ENCODE measurements at places on chromosomes 1 and 21.

DNA sequence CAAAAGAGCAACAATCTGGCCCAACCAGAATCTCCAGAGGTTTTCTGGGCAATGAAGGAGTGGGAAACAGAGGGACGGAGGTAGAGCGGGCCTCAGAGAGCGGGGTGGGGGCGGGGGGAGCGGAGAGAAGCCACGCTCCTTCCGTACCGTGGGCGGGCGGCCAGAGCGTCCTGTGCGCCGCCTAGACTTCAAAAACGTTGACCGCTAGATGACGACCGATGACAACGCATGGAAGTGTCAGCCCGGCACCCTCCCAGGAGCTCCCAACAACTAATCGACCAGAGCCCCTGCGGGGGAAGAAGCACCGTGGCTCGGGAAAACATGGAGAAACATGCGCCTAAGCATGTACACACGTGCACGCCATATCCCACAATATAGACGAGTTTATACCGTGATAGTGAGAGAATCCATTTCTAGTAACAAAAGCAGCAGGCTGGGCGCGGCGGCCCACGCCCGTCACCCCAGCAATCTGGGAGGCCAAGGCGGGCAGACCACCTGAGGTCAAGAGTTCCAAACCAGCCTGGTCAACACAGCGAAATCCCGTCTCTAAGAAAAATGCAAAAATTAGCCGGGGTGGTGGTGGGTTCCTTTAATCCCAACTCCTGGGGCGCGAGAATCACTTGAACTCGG, 131.9 kb downstream of the LIPI start:
- no peak for DNase-seq

DNA sequence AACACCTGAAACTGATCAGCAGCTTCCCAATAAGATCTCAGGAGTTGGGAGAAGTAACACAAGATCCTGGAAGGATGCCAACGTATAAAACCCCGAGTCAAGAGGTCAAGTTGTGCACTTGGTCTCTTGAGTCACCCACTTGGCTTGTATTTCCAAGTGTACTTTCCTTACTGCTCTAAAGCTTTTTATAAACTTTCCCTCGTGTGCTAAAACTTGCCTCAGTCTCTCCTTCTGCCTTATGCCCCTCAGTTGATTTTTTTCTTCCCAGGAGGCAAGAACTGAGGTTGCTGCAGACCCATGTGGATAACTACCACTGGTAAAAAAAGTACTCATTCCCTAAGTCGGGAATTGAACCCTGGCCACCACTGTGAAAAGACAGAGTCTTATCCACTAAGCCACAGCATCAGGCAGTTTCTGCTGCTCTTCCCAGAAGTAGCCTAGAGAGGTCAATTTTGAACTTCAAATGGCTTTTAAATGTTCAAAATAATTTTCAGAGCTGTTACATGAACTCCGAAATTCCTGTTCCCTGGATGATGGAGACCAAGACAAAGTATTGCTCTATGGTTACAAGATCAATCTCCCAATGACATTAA, 28.9 kb downstream of the ITLN2 start:
- DNase-seq: no peak

DNA sequence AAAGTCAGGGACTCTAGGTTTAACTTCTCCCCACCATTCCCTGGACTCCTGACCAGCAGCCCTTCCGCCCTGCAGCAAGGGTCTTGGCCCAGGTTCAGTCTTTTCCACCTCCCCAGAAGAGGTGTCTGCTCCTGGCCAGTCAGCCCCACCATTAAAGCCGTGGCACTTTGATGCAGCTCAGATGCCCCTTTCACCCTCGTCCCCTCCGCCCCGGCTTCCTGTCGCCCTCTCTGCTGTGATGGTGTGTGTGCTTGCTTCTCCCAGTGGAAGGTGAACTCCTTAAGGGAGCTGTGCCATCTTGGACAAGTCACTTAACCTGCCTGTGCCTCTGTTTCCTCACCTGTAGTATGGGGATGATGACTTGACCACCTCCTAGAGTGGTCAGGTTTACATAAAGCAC, 17.8 kb upstream of the TTC4 start:
- DNase-seq: peak; percentile 31

DNA sequence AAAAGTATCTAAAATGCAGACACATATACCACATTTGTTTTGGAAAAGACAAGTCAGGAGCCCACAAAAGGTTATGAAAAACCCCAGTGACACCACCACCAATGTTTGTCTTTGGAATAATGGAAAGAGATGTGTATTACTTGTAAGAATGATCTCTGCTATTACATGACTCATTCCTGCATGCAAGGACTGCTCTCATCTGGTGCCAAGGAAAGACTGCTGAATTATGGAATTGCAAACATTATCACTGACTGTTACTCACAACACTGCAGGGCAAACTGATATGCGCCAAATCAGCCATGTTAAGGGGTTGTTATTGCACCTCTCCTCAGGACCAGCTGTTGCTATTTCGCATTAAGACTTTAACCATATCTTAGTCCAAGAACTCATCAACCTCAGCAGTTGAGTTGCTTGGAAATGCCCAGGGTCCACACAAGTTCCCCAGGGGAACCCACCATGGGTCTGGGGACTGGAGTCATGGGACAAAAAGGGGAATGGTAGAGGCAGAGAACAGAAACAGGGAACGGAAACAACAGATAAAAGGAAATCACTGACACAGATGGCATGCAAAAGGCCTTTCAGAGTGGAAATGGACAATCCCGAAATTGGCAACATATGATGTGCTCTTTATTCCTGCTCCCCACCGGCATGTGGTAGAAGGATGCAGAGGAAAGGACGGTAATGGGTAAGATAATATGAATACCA, 34.4 kb downstream of the CAPZB start:
- DNase-seq: no peak

- DNase-seq: no peak
Observed at GRCh38 chr1:48931506-48932192, 155.0 kb upstream of the BEND5 start.

DNA sequence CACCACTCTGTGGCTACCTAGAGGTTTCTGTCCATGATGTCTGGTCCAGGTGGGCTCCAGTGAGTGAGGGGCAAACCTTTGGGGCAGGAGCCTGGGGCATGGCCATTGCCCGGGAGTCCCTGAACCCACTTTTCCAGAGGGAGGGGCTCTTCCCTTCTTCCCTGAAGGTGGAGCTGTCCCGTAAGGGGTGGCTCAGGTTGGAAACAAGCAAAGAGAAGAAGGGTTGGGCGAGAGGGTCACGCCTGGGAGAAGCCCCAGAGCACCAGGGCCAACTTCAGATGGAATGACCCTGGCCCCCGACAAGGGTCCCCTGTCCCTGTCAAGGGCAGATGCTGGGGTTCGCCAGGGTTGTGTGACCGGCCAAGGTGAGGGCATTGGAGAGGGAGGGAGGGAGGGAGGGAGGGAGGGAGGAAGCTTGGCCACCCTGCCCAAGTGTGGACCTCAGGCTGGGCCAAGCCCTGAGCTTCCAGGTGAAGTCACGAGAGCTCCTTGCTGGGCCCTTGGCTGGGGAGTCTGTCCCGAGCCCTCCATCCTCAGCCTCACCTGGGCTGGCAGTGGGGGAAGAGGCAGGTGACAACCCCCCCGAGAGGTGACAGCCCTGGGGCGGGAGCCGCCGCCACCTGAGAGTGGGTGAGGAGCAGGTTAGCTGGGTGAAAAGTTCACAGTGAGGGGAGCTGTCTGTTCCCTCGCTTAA, 69.6 kb downstream of the DHRS3 start:
- DNase-seq: peak; percentile 41

DNA sequence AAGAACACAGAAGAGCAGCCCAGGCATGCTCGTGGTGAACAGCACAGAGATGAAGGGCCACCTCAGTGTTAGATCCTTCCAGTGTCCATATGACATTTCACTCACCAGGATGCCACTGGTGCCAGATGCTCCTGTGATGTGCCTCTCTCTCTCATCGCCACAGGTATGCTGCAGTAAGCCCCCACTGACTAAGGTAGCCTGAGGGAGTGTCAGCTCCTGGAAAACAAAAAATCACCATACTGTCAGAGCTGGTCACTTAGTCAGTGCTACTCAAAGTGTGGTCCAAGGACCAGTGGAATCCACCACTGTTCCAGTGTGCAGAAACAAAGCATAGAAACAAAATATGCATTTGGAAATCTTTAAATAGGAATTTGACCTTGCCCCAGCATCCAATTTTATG, 27.1 kb upstream of the BCL9 start:
- no peak for DNase-seq

DNA sequence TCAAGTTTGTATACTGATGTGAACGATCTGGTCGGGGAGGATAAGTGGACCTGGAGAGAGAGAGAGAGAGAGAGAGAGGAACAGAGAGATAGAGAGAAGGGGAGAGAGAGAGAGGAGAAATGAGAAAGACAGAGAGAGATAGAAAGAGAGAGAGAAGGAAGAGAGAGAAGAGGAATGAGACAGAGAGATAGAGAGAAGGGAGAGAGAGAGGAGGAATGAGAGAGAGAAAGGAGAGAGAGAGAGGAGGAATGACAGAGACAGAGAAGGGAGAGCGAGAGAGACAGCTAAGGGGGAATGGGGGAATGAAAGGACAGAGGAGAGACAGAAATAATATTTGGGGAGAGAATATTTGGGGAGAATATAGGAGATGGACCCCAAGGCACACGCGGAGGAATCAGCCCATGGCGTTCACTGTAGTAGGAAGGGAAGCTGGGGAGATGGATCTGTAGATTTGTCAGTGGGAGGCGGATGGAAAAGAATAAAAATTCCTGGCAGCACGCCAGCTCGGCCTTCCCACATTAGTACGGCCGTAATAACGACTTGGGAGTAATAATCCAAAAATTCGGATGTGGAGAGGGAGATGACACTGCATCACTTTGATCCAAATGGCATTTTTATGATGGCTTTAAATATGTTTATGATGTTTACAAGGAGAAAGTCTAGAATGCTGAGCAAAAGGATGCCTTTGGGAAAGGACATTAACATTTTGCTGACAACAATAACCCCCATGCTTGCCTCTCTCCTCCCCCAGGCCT, 159.8 kb upstream of the KCNJ6 start:
- DNase-seq: no peak

- no peak for DNase-seq
Observed at GRCh38 chr1:201359031-201359872, 18.2 kb downstream of the TNNT2 start.

DNA sequence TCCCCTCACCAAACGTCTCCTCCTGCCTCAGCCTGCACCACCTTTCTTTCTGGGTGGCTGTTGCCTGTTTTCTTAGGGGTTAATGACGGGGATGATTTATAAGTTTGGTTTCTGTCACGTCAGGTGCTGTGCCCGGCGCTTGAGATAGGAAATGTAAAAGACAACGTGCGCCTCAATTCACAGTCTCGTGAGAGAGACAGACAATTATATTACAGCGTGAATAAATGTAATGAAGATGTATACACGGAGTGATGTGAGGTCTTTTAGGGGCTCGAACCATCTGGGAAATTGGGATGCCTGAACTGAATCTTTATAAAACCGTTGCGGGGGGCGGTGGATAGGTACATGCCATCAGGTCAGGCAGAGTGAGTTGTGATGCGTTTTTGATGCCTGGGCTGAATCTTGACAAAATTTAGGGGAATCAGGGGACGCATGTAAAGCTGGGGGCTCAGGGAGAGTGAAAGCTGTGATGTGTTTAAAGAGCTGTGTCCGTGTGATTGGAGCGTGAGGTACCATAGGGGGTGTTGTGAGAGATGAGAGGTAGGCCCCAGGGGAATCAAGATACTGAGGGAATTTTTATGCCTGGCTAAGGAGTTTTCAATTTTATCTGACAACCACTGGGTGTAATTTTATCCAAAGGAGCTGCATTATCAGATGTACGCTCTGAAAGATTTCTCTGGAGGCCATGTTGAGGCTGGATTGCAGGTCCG, 831 bp downstream of the TIPRL start:
- DNase-seq: no peak

GRCh38 chr1:40248412-40248811, 675 bp downstream of the TMCO2 start:
- DNase-seq: no peak

- no peak for DNase-seq
Observed at GRCh38 chr1:209241487-209241886, 342.0 kb upstream of the CAMK1G start.

DNA sequence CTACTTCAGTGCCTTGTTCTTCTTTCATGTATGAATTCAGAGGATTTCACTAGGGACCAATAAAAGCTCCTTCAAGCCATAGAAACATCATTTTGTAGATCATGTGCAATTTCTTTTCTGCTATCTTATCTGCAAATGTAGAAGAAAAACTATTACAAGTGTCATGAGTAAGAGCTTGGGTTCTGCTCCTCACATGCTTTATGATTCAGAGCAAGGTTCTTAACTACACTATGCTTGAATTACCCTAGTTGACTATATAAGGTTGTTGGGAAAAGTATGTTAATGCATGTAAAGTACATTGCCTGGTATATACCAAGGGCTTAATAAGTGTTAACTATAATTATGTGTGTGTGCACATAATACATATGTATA, 91.4 kb upstream of the S1PR1 start:
- DNase-seq: no peak

GRCh38 chr1:35644204-35644603, 2.9 kb upstream of the PSMB2 start:
- no peak for DNase-seq

DNA sequence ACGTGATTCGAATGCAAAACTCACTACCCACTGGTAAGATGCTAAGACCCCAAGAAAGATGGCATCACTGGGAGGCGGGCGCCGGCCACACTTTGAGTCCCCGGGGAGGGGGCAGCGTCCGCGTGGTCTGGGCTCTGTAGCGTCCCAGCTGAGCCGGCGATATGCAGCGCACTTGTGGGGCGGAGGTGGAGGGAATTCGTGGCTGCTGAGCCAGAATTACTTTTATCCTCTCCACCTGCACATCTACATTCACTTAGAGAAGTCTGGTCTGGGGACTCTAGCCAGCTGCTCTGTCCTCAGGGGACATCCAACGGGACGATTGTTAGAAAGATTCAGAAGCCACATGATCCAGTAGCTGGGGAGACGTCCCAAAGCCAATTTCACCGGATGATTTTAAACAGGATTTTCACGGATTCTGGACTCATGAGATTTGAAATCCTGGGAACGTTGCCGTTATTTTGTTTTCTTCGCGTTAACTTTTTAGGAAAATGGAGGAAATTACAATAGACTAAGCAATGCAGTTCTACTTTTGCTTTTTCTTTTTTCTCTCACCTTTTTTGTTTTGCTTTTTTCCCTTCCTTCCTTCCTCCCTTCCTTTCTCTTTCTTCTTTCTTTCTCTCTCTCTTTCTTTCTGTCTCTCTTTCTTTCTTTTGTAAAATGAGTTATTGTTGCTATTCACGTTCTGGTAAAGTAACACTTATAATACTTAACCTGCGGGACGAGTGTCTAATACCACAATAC, 1.3 kb downstream of the JAM2 start:
- no peak for DNase-seq

DNA sequence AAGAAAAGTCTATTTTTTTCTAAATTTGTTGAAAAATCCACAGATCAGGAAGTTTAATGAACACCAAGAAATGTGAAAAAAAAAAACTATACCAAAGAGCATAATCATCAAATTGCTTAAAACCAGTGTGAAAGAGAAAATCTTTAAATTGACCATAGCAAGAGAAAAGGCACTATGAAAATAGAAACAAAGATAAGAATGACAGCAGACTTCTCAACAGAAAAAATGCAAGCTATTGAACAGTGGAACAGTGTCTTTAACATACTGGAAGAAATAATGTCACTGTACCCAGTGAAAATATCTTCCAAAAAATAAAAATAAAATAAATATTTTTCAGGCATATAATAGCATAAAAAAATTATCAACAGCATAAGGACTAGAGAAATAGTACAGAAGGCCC, 243.0 kb upstream of the GJB5 start:
- no peak for DNase-seq

GRCh38 chr21:23026878-23027277, 2028.7 kb downstream of the NCAM2 start:
- no peak for DNase-seq
